ENCODE measurements at places on chromosomes 13 and 19.

- DNase-seq, result no peak
Observed at GRCh38 chr13:109033090-109033489, 403.7 kb downstream of the MYO16 start.

DNA sequence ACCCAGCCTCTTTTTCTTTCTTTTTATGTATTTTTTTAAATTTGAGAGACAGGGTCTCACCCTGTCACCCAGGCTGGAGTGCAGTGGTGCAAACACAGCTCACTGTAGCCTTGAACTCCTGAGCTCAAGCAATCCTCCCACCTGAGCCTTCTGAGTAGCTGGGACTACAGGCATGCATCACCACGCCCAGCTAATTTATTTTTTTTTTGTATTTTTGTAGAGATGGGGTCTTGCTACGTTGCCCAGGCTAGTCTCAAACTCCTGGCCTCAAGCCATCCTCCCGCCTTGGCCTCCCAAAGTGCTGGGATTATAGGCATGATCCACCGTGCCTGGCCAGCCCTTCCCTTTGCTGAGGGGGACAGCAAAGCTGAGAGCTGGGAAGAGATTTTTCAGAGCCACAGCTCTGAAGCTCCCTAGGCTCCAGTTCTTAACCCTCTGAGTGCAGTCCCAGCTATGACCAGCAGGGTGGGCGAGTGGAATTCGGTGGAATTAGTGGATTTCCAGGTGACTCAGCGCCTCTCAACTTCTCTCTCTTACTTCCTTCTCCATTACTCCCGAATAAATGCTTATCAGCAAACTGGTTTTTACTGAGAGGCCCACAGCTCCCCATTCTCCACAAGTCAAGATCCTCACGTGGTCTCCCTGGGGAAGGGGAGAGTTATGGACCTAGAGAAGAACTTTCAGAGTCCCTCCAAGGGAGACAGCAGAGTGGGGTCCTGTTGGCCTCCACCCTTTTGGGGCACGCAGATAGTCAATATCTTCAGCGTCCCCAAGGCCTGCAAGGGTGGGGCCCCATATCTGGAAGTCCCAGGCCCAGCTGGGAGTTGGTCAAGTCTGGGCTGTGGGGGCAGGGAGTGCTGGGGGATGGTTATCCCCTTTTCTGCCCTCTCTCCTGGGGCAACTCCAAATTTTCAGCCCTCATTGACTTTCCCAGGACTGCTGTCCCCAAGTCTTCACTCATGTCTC lies 1.2 kb downstream of the BLVRB start:
- DNase-seq, result peak; percentile 59

- DNase-seq, result no peak
Observed at GRCh38 chr13:38899571-38899970, 91.1 kb downstream of the STOML3 start.

DNA sequence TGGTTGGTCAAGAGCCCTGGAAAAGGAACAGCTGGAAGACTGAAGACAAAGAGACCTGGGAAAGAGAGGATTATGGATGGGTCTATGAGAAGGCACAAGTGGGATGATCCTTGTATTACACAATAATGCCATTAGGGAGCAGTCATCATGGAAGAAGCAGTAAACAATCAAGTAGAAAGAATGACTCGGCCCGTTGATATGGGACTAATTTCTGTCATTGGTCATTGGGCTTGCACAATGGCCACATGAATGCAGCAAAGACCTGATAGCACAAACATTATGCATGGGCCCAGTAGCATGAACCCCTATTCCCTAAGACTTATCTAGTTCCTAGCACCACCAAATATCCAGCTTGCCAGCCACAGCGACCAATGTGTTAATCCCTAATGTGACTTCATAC lies 390.3 kb upstream of the ZNF507 start:
- no peak for DNase-seq

DNA sequence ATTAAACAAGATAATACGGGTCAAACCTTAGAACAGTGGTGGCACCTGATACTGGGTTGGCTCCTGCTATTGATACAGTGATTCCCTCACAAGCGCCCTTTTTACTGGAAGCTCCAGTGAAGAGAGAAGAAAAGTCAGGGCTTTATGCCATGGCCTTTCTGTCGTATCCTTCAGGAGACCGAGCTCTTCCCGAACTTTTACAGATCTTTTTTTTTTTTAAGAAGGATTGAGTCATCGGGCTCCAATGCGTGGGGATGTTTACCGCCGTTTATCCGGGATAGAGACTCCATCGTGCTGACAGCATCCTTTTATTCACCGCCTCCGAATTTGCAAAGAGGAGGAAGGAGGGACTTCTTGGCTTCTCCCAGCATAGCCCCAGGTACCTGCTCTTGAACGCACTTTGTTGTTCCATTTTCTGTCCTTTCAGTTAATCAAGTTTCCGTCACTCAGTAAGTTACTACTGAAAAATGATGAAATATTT lies 574 bp downstream of the ZNF227 start:
- no peak for DNase-seq

DNA sequence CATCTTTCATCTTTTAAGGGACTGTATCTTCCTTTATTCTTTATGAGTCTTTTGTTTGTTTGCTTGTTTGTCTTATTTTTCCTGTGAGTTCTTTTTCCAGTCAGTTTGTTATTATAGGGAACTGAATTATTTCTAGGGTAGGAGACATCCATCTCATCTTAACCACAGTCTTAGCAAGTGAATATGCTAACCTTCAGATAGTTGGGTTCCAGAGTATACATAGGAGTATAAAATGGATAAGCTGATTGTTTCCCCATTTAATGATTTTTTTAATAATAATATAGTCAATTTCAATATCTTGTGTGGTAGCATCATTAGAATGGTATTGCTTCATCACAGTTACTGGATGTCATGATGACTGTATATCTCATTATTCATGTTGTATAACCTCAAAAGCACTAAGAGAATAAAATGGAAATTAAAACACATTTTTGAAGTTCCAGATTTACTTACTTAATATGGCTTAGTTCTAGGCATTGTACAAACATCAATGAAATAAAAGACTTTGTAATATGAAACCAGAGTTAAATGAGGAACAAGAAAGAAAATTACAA lies 33.0 kb downstream of the GPC6 start:
- no peak for DNase-seq

DNA sequence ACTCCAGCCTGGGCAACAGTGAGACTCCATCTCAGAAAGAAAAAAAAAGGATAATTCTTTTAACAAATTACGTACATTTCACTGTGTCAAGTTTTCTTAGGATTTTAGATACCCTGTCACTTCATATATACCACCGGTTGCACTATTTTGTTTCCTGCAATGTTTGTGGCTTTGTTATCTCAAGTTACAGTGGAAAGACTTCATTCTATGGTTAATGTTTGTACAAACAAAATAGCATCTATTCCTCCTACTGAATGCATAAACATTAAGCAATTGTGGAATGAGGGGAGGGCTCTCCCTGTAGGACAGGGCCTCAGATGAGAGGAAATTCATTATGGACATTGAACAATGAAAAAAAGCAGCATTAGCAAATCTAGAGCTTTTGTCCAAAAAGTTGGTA lies 120.1 kb downstream of the DNAJC3 start:
- no peak for DNase-seq
